Tracheal epithelial cell (primary cell): ENCODE measurements at places on chromosomes 2 and 18. TPM values are rescaled to one million over a fixed set of nuclear protein-coding genes. Genes with fewer than 3 reads are reported as not detected.

LONRF2 gene
- under 0.01 TPM in 1 of 2 replicates, not detected in the other for total RNA-seq

MC2R gene
- total RNA-seq: not detected in 2 replicates

BMP10 gene
- not detected in 2 replicates for total RNA-seq

FLACC1 gene
- total RNA-seq: not detected in 2 replicates

SIX3 gene
- not detected in 2 replicates for total RNA-seq

PAIP2B gene
- 2.2 and 3.4 TPM in 2 replicates for total RNA-seq

REG3A gene
- total RNA-seq: not detected in 2 replicates

LINC00305 gene
- total RNA-seq: not detected in 2 replicates

ADD2 gene
- total RNA-seq: 0.24 TPM in 1 of 2 replicates, not detected in the other

INO80D gene
- total RNA-seq: 6.0 TPM in 2 replicates
